ENCODE measurements at places on chromosomes 2 and 18. TPM values are rescaled to one million over a fixed set of nuclear protein-coding genes. Genes with fewer than 3 reads are reported as not detected.

Gene TNFRSF11A
- 18.5 TPM for total RNA-seq

Gene GLI2
- total RNA-seq = 0.45 TPM

DNA sequence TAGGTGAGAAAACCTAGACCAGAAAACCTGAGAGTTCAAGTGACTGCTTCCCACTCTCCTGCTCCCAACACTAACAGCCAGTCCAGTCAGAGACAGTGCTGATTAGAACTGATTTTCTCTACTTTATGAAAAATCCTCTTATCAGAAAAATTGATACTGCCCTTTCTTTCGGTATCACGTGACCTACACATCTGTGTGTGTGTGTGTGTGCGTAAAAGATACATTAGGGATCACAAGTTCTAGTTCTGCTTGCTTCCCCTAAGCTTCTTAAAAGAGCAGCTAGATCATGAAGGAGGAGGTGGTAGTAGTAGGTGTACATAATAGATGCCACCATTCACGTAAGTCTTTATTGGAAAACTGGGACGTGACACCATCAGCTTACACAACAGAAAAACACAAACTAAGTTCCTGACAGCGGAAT is 1.5 kb downstream of the ARL5A start:
- DNase-seq = no peak

DNA sequence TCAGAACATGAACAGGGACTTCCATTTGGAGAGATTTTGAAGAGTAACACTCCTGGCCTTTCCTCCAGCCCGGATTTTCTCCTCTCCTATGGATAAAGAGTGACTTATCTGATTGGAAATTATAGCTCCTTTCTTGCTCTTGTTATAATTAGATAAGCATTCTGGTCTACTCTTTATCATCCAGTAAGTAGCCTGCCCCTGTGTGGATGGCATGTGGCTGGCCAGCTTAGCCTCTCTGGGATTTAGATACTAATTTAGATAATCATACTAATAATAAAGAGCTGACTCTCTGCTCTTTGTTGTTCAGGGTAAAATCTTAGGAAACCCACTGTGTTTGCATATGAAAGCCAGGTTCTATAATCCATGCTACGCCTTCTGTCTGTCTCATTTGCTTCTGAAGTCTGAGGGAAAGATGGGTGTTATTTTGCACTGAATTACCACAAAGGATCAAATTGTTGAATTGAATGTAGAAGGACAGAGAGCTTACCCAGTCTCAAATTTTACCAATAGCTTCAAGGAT is 438.8 kb downstream of the SPAG16 start:
- DNase-seq = no peak

Gene SLC8A1
- total RNA-seq = 105 TPM

Gene CNDP1
- total RNA-seq = not detected

Gene C2orf92
- 15.2 TPM for total RNA-seq
